ENCODE measurements at places on chromosomes 13 and 19. TPM values are rescaled to one million over a fixed set of nuclear protein-coding genes. Genes with fewer than 3 reads are reported as not detected.

C1QTNF9B gene
- 0.95 TPM for total RNA-seq

OCEL1 gene
- total RNA-seq: 2.2 TPM

FTL gene
- 4,288 TPM for total RNA-seq

SCGB2B2 gene
- total RNA-seq: 0.26 TPM

RNF113B gene
- not detected for total RNA-seq

PIBF1 gene
- total RNA-seq: 22.7 TPM

CABP5 gene
- not detected for total RNA-seq
